ENCODE measurements at places on chromosomes 5 and 9. TPM values are rescaled to one million over a fixed set of nuclear protein-coding genes. Genes with fewer than 3 reads are reported as not detected.

- DNase-seq = no peak
Measured at GRCh38 chr5:53991942-53992341, 318.4 kb downstream of the ARL15 start.

GRCh38 chr9:107397076-107398044 lies 92.2 kb downstream of the KLF4 start:
- DNase-seq = no peak

DNA sequence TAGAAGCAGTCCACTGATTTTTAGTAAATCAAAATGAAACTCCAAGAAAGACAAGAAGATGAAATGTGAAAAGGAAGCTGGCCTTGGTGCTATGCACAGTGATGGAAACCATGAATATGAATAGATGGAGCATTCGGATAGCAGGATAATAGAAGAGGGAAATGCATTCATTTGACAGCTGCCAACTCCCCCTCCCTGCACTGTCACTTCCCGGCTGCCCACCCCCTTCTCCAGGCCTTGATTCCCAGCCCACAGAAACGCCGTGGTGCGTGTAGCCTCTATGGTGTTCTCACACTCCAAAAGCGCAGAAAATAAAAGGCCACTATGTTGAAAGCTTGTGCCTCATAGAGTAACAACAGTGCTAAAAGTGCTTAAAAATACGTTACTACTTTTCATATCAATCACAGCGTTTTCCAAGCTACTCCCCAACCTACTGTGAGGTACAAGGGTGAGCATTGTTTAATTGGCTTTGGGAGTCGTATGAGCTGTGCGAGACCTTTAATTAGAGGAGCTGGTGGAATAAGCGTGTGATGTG lies 26.1 kb upstream of the IFNK start:
- no peak for DNase-seq

- DNase-seq = no peak
Measured at GRCh38 chr9:118003240-118003639, 299.0 kb downstream of the TLR4 start.

GRCh38 chr9:134101623-134102149 lies 33.9 kb upstream of the BRD3 start:
- no peak for DNase-seq

GRCh38 chr9:75483636-75484035 lies 395.3 kb downstream of the OSTF1 start:
- no peak for DNase-seq

DNA sequence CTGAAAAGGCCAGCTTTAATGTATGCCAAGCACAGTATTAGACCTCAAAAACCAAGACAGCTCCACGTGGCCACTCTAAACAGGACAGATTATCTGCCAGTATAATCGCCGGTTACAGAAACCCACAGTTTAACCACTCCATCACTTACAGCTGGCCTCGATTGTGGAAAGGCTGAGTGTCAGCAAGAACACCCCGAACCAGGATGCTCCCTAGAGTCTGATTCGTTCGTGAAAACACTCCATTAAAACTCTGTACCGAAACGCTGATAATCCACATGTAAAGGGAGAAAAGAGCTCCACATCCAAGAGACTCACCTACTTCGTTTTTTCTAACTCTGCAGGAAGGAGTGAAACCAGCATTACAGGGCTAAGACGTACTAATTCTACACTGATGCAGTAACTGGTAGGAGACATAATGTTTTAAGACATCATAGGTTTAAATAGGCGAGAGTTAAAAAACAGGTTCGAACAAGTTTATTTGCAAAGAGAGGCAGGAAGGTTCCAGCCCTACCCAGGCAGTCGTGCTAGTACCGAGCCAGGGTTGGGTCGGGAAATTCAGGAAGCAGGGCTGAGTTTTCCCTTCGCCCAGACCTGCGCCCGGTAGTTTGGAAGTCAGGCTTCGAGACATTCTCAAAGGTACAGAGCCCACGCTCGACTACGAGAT lies 949 bp downstream of the SERINC5 start:
- DNase-seq = no peak

GRCh38 chr5:118888556-118888955 lies 99.8 kb downstream of the DTWD2 start:
- no peak for DNase-seq

- no peak for DNase-seq
Measured at GRCh38 chr9:121596515-121596914, 54.9 kb upstream of the DAB2IP start.

GRCh38 chr9:5499889-5500398 lies 10.4 kb upstream of the PDCD1LG2 start:
- peak; percentile 14 for DNase-seq

- no peak for DNase-seq
Measured at GRCh38 chr5:72552041-72552557, 44.9 kb upstream of the ZNF366 start.

- DNase-seq = no peak
Measured at GRCh38 chr5:77103457-77103856, 16.4 kb upstream of the ZBED3 start.

DNA sequence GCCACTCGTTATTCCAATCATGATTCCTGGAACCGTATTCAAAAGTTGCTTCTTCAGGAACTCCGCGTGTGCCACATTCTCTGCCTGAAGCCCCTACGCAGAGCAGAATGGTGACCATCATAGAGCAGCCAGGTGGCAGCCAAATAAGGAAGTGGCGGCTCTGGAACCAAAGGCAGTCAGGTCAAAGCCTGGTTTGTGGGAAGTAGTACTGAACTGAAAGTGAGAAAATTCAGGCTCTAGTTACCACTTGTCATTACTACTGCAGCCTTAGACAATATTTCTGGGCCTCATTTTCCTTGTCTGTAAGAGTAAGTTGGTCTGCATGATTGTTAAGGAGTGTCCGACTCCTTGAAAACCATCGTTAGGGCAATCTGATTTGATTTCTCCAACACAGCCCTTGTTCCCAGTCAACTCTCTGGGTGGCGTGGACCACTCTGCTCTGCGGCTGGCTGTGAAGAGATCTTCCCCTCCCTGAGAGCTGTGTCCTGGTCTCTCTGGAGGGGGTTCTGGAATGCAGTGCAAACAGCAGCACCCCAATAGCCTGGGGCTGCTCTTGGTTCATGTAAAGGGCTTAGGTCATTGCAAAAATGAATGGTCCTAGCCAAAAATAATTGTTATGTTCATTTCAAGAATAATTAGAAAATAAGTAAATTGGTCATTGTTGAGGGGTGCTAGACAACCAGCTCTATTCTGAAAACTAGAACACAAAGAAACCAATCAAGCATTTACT lies 102.4 kb downstream of the MED27 start:
- no peak for DNase-seq

GRCh38 chr9:134959971-134960310 lies 42.2 kb upstream of the FCN1 start:
- no peak for DNase-seq

DNA sequence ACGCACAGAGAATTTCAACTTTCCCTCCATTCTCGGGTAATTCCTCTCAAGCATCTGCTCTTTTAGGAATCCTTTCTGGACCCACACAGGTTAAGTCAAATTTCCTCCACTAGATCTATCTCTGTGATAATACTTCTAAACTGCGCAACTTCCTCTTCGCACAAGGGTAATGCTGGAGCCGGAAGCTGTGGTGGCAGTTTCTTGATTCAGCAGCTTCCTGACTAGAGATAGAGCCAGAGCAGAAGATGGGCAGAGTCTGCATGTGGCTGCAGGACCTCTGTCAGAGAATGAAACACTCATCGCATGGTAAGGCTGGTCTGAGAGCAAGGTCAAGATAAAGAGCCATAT lies 11.1 kb upstream of the CDC42SE2 start:
- DNase-seq = no peak

- DNase-seq = no peak
Measured at GRCh38 chr9:110143950-110144545, 63.9 kb downstream of the C9orf152 start.

DNA sequence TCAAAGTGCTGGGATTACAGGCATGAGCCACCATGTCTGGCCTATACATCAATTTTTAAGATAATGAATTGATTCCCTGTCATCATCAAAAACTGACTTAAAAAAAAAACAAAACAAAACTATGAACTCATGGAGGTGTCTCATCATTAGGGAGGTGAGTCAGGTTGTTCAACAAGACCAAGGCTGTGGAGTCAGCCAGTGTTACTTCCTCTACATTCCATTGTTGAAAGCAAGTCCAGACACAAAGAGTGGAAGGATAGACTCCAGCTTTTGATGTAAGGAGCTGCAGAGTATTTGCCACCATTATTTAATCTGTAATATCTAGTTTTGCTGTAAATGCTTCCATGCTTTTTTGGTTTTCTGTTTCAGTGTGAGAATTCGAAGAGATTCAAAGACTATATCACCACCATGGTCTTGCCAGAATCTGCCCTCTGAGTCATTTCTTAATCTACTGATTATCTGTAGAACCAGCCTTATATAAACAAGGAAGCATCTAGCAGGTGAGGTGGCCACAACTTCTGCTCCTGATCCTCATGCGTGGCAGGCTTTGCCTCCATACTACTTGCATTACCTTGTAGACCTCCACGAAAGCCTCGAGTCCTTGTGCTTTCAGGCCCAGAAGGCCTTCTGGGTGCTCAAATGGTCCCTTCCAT lies 156.1 kb downstream of the FGF1 start:
- no peak for DNase-seq

DNA sequence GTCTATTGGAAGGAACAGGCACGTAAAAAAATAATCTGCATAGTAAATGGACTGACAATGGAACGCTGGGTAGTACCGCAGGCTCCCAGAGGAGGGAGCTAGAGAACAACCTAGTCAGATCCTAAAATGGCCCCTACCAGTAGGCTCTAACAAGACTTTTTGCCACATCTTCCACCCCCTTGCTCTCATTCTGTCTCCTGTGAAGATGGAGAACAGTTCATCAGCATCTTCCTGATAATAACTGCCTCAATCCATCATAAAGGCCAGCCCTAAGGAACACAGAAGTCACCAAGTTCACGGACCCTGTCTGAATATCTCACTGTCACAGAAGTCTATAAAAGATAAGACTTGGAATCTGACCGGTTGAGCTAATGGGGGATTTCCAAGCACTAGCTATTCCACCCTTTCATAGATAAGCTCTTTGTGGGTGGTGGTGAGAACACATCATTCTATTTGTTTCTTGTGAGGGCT lies 133.4 kb downstream of the SLC1A3 start:
- DNase-seq = peak; percentile 52

DNA sequence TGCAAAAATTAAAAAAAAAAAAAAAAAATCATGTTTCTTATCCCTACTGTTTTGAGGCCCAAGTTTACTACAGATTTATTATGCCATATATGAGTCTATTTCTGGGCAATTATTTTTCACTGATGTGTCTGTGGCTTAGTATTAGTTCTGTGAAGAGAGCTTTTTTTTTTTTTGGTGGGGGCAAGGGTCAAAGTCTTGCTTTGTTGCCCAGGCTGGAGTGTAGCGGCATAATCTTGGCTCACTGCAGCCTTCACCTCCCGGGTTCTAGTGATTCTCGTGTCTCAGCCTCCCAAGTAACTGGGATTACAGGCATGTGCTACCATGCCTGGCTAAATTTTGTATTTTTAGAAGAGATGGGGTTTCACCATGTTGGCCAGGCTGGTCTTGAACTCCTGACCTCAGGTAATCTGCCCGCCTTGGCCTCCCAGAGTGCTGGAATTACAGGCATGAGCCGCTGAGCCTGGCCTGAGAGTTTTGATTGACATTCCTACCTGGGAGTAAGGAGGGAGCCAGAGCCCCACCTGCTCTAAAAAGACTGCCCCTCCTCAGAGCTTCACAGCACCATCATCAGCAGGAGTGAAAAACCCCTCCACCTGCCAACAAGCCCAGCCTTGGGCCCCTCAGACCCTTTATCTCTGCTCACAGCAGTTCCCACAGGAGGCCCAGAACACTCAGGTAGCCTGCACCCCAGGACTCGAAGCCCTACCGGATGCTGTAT lies 36.1 kb upstream of the JADE2 start:
- no peak for DNase-seq

DNA sequence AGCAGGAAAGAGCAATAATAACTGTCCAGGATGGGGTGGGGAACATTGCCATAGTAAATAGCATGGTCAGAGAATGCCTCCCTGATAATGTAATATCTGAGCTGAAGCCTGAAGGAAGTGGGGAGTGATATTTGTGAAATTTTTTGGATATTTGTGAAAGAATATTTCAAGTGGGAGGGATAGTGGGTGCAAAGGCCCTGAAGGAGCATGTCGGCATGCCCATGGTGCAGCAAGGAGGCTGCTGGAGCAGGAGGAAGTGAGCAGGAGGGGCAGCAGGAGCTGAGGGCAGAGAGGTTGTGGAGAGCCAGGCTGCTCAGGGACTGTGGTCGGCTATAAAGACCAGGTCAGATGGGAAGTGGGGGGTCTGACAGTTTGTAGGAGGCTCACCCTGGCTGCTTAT lies 21.1 kb upstream of the PDE8B start:
- DNase-seq = no peak

GRCh38 chr5:151077967-151078366 lies 2.9 kb downstream of the TNIP1 start:
- no peak for DNase-seq

DNA sequence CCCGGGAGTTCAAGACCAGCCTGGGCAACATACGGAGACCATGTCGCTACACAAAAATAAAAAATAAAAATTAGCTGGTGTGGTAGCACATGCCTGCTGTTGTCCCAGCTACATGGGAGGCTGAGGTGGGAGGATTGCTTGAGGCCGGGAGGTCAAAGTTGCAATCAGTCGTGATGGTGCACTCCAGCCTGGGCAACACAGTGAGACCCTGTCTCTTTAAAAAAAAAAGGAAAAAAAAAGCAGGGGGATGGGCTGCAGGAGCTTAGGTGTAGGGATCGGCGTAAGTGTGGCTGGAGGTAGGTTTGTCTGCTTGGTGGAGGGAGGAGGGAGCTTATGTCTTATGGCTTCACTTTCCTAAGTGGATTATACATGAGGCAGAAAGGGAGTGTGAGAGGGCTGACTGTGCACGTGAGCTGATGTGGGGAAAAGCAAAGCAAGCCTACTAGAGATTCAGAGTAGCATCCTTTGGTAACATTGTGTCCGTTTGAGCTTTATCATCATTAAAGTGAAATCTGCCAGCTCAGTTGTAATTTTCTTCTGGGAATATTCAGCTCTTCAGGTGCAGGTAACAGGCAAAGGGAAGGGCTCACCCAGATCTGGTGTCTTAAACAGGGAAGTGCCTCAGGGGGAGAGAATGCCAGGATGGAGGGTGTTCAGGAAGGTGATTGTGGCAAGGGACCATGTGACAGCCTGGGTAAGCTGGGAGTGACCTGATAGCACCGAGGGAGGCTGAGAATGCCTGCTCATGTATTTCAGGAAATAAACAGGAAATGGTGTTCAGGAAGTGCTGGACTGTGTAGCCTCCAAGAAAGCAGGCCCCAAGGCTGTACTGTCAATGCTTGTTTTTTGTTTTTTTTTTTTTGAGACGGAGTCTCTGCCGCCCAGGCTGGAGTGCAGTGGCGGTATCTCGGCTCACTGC lies 17.6 kb upstream of the SETX start:
- no peak for DNase-seq

GRCh38 chr5:81553567-81554212 lies 159.8 kb upstream of the ACOT12 start:
- DNase-seq = peak; percentile 25

Gene TSLP
- polyA plus RNA-seq = 0.10 TPM

Gene SAXO1
- polyA plus RNA-seq = 0.20 TPM

Gene ADGRD2
- polyA plus RNA-seq = 0.10 TPM

Gene PCDHGB6
- polyA plus RNA-seq = 7.3 TPM

Gene FGF1
- 17.4 TPM for polyA plus RNA-seq

Gene BAAT
- polyA plus RNA-seq = 0.47 TPM

Gene BRD3
- polyA plus RNA-seq = 43.6 TPM

Gene ZNF618
- polyA plus RNA-seq = 47.9 TPM

Gene ANKRD20A1
- 6.1 TPM for polyA plus RNA-seq

Gene PCDHB7
- 4.5 TPM for polyA plus RNA-seq

Gene RASGRF2
- polyA plus RNA-seq = 2.3 TPM

Gene DAB2IP
- 42.5 TPM for polyA plus RNA-seq

Gene PCDHB11
- 4.4 TPM for polyA plus RNA-seq

Gene FBP2
- 0.10 TPM for polyA plus RNA-seq

Gene PCDHA7
- 0.35 TPM for polyA plus RNA-seq

Gene NPR3
- polyA plus RNA-seq = 34.5 TPM
